ENCODE measurements at places on chromosomes 1 and 21.

- no peak for DNase-seq
Measured at GRCh38 chr1:93129507-93130099, 50.5 kb downstream of the MTF2 start.

DNA sequence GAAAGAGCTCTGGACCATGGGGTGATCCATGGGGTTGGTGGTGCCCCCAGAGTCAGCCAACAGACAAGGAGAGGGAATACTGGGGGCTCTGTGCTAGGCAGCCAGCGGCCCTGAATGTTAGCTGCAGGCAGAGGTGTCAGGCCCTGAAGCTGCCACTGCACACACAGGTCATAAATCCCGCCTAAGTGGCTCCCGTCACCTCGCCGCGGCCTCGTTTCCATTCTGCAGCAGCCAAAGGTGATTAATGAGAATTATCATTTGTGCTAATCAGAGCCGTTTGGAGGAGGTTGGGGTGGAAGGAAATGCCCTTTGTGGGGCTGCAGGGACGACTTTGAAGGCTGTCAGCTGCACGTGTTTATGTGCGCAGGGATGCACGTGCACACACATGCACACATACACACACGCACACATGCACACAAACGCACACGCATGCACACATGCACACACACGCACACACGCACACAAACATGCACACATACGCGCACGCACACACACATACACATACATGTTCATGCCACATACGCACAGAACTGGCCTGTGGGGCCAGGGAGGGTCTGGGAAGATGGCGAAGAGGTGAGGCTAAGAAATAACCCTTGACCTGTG, 88.8 kb upstream of the ARHGEF16 start:
- no peak for DNase-seq

GRCh38 chr1:80155371-80155770, 1148.8 kb upstream of the ADGRL4 start:
- DNase-seq, result no peak

DNA sequence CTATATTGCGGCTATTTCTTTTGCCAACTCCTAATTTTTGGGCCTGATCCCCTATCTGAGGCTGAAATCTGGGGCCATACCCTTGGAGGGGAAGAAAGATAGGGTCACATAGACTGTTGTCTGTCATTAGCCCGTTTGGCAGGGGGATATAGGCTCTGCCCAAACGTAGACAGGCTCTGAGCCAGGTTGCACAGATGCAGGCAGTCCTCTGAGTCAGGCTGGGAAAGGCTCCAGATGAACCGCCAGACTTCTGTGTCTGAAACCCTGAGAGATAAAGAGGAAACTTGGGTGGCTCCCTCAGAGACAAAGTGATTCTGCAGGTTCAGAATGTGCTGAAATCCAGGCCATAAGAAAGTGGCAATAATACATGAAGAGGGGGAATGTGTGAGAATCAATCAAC, 4.0 kb upstream of the CAP1 start:
- no peak for DNase-seq

DNA sequence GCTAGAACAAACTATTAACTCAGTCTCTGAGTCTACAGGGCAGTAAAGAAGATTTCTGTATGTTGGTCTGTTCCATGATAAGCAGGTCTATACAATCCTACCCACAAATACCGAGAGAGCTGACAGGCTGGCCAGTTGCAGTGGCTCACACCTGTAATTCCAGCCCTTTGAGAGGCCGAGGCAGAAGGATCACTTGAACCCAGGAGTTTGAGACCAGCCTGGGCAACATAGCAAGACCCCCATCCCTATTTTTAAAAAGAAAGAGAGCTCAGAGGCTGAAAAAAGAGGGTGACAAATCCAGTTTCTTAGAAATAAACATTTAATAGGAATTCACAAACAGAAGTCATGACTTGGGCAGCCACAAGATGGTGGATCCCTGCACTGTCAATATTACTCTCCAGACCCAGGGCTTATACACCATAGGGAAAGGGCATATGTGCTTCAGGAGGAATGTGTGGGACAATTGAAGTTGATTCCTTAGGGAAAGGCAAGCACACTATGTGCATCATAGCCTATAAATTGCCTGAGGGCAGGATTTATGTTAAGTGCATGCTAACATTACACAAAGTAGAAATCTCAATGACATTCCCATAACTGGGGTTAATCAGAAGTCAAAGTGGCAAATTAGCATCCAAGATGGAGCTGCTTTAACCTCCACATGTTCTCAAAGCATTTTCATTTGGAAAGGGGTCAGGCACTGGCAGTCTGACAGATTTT, 66.8 kb downstream of the SLC16A1 start:
- no peak for DNase-seq

DNA sequence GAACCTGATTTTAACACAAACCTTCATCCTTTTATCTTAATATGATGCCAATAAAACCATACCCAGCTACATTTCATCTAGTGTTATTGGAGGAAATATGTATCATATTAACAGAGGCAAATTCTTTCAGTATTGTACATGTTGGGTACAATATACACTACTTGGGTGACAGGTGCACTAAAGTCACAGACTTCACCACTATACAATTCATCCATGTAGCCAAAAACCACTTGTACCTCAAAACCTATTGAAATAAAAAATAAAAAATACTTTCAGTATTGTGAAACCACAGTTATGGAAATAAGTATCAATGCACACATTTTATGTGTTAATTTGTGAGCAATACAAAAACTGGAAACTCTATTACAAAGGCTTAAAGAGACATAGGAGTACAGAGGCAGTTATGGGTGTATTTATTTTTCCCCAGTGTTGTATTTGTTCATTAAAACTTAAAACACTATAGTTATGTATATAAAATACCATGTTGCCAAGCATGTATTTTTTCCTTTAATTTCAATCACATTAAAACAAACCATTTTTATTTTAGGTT, 25.1 kb upstream of the GPR88 start:
- no peak for DNase-seq

- DNase-seq, result no peak
Measured at GRCh38 chr21:27359141-27359540, 392.3 kb upstream of the ADAMTS5 start.

DNA sequence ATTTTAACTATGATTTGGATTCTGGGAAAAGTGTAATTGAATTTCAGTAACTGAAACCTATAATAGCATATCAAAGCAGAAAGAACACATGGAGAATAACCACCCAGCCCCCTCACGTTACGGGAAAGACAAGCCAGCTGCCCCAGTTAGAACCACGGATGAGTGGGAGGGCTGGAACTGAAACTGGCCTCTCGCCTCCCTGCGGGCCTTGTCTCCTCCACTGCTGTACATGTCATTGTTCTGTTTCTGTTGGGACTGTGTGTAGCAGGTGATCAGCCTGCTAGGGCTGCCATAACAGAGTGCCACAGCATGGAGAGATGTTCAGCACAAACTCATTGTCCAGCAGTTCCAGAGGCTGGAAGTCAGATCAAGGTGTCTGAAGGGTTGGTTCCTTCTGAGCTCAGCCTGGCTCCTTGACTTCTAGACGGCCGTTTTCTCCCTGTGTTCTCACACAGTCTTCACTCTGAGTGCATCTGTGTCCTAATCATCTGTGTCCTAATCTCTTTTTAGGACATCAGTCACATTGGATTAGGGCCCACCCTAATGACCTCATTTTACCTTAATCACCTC, 52.4 kb downstream of the MAP3K21 start:
- DNase-seq, result no peak

DNA sequence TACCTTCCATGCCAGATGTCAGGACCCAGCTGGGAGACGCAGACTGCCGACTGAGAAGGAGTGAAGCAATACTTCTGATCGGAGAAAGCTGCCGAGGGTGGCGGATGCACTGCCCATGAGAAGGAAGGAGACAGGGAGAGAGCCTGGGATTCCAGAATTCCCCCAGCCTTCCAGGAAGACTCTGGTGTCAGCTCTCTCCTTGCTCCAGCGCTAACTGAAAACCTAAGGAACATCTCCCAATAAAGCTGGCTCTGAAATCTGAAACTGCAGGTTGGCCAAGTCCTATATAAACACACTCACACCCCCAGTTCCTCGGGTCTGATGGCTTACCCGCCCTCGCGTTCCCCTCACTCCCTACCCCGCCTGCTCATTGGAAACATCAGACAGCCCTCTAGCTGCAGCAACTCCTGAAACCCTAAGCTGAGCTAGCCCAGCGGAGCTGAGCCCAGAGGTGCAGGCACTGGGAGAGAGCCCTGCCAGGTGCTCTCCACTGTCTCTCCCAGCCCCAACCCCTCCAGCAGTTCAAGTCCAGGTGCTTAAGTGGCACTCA, 52.3 kb downstream of the PLEKHA6 start:
- DNase-seq, result no peak

GRCh38 chr1:21693732-21694131, 24.6 kb upstream of the RAP1GAP start:
- no peak for DNase-seq

GRCh38 chr1:26833432-26834405, 7.2 kb downstream of the ZDHHC18 start:
- DNase-seq, result peak; percentile 77

GRCh38 chr1:197469620-197470210, 201.7 kb downstream of the CRB1 start:
- no peak for DNase-seq

GRCh38 chr1:230781594-230781993, 34.4 kb downstream of the CAPN9 start:
- no peak for DNase-seq

- DNase-seq, result no peak
Measured at GRCh38 chr1:83515578-83516154, 483.3 kb downstream of the TTLL7 start.

DNA sequence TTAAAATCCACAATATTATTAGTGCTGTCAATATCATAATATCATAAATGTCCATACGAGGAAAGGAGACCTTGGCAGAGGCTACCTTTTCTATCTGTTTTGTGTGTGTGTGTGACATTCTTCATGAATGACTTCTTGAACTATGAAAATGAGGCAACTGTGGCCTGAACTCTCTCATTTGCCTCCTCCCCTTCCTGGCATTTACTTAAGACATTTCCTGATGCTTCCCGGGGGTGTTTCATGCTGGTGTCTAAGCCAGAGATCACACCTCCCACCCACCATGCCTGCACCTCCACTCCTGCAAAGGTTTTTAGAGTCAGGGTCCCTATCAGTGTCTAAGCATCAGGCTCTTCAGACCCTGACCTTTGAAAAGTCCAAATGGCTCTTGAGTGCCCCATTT, 420.9 kb downstream of the KIF26B start:
- DNase-seq, result no peak

- DNase-seq, result no peak
Measured at GRCh38 chr1:153231785-153232184, 14.4 kb downstream of the PRR9 start.
